ENCODE measurements at places on chromosomes 3 and 15. TPM values are rescaled to one million over a fixed set of nuclear protein-coding genes. Genes with fewer than 3 reads are reported as not detected.

KLHL6 gene
- total RNA-seq, result 19.3 TPM

ADAMTS7 gene
- 0.19 TPM for total RNA-seq

UROC1 gene
- total RNA-seq, result not detected

DNAJC19 gene
- 26.5 TPM for total RNA-seq

ZPLD1 gene
- not detected for total RNA-seq

EIF4E3 gene
- 20.4 TPM for total RNA-seq

DNA sequence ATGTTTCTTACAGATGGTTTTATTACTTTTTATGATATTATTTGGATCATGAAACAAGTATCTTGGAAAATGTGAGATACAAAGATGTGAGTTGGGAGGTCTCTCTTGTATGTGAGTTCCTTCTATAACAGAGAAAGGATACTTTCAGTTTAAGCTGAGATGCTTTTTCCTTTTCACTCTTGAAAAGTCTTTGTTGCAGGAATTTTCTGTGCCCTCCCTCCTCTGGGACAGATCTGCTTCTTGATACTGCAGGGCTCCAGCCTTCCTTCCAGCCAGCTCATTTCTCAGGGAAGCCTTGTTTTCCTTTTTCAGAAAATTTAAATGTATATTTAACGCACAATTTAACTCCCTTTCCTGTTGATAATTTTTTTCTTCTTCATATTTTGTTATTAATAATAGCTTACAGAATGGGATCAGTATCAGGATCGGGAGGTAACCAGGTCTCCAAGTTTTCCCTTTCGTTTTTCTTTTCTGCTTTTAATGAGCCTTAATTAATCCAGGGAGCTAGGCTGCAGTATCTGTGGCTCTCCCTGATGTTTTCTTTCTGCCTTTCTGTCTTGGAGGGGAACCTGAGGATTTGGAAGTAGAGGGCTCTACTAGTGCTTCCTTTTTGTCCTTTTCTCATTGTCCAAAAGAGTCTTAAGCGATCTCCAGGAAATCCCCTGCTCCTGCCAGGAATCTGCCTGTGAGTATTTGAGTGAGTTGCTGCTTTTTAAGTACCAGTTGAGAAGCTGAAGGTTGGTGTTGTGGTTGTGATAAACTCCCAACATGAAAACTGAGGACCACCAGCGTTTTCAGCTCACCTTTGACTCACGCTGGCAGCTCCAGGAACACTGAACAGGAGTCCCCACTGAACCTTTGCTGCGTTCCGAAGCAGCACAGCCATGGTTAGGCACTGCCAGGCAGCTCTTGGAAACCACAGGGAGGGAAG lies 105.7 kb downstream of the IGF1R start:
- DNase-seq, result no peak

DNA sequence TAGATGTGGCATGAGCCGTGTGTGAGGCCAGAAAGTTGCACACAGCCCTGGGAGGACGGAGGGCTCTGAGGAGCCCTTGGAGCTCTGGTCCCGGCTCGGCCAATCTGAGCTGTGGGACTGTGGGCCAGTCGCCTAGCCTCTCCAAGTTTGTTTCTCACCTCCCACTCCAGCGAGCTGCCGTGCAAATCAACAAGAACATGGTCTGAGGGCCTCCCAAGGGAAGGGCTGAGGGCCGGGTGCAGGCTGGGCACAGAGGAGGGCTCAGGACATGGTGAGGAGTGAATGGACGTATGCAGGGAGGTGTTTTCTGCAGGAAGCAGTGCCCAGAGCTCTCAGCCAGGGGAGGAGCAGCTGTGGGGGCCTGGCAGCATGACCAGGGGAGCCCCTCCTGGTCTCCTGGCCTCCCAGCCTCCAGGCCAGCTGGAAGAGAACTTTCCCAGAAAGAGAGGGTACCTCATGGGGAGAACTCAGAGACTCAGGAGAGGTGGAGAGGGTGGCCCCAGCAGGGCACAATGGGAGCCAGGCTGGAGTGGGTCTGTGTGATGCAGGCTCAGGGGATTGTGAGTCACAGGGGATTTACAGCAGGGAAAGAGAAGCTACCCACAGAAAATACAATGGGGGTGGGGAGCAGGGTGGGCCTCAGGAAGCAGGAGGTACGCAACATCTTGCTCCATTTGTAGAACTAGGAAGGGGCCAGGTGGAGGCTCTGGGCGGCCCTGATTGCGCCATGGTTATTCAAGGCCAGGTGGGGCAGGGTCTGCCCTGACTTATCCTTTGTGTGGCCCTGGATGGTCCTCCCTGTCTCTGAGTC lies 24.8 kb downstream of the PSTPIP1 start:
- DNase-seq, result no peak

- no peak for DNase-seq
Observed at GRCh38 chr15:70101459-70102113, 3.9 kb upstream of the TLE3 start.

DNA sequence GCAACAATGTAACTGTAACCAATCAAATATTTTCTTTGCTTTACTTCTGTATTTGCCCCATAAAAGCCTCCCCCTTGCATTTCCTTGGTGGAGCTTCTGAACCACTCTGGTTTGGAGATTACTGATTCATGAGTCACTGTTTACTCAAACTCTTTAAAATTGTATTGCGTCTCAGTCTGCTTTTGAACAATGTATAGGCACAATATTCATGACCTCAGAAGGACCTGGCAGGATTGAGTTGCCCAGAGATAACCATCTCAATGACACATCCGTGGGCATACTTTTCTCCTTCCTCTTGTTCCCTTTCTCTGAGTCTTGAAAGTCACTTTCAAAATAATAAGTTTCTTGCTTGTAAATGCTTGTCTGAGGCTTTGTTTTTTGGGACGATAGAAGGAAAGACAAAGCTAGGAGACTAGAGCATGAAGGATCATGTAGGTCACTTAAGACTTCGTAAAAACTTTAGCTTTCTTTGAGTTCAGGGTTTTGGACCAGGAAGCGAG lies 57.1 kb upstream of the POU1F1 start:
- DNase-seq, result no peak
